ENCODE measurements at places on chromosomes 1 and 21. TPM values are rescaled to one million over a fixed set of nuclear protein-coding genes. Genes with fewer than 3 reads are reported as not detected.

DNA sequence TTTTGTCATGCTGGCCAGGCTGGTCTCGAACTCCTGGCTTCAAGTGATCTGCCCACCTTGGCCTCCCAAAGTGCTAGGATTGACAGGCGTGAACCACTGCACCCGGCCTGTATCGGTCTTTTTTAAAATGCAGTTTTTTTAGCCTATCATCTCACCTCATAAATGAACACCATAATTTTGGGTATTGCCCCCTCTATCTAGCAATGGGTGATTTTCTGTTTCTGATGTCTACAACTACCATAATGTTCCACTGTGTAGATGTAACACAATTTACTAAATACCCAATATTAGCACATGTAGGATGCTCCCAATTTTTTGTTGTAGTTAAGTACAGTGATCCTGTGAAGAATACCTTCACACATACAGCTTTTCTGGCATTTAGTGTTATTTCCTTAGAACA lies 2.0 kb upstream of the CAMTA1 start:
- no peak overlapping the region for H3K27ac ChIP-seq
- DNase-seq, result no peak
- peaks cover 15% of the 10 kb centered on the region for H3K4me1 ChIP-seq
- peak overlapping the region; percentile 85 for H3K4me3 ChIP-seq
- no peaks in the 10 kb centered on the region for H3K27me3 ChIP-seq

GRCh38 chr1:178273707-178274410 lies 180.0 kb downstream of the RASAL2 start:
- DNase-seq, result no peak
- H3K27ac ChIP-seq, result no peak overlapping the region
- no peak overlapping the region for H3K4me3 ChIP-seq
- H3K36me3 ChIP-seq, result no peaks in the 10 kb centered on the region

DNA sequence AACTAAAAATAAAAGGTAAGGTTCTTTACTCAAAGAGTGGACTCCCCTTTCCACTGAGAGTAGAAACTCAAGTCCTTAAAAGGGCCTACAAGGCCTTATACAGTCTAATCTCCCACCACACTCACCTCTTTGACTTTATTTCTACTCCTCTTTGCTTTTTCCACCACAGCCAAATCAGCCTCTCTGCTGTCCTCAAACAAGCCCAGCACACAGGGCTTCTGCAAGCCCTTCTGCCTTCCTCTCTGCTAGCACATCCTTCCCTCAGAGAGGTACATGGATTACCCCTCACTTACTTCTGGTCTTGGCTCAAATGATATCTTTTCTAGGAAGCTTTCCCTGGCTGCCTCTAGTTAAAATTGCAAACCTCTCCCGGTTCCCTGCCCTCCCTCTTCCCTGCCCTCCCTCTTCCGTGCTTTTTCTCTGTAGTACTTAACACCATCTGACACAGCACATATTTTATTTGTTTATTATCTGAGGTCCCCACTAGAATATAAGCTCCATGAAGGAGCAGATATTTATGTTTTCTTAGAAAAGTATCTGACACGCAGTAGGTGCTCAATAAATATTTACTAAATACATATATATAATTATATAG lies 1.7 kb downstream of the LYST start:
- no peaks in the 10 kb centered on the region for H3K27me3 ChIP-seq
- no peaks in the 10 kb centered on the region for H3K36me3 ChIP-seq
- H3K4me1 ChIP-seq, result peaks cover 53% of the 10 kb centered on the region
- H3K27ac ChIP-seq, result peak overlapping the region; percentile 95

DNA sequence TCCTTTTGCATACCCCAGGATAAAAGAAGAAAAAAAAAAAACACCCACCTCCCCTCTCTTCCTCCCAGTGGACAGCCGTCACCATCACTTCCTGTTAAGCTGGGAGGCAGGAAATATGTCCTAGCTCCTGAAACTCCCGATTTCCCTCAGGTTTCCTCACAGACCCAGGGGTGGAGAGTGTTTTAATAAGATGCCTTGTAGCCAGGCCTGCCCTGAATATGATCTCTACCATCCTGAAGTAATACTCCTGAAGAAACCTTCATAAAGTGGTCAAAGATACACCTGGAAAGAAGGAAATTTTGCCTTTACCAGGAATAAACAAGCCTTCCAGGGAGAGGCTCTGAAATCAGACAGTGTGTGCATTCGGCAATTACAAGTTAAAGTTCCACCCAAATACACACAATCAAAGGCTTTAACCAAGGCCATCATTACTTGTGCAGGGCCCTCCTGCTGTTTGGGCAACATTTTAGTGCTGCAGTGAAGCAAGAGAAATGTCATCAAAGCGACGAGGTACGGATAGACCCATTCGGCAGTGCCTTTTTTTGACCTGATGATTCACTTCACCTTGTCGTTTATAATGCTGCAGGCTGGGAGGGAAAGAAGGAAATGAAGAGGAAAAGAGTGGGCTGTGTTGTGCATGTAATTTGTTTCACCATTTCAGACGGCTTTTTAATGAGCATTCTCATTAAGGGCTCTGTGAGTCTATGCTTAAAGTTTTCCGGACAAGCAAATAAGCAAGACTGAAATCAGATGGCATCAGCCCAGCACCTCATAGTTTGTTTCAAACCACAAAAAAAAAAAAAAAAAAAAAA lies 41.0 kb upstream of the RASAL2 start:
- no peak overlapping the region for H3K4me3 ChIP-seq
- H3K36me3 ChIP-seq, result no peaks in the 10 kb centered on the region
- H3K27me3 ChIP-seq, result no peaks in the 10 kb centered on the region
- peaks cover 16% of the 10 kb centered on the region for H3K4me1 ChIP-seq
- no peak overlapping the region for H3K27ac ChIP-seq

DNA sequence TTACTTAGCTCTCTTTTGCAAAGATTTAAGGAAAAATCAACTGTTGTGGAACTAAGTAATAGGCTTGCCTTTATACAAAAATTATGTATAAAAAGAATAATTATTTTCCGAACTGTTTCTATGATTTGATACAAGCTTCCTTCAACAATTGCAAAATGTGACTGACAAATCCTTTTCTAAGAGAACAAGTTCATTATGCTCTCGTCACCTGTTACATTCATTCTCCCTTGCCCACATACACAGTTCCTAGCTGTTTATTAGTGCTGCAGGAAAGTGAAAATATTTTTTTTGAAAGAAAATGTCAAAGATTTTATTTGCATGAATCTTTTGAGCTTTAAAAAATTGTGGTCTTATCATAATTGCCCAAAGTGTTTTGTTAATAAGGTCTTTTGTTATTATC lies 466.2 kb downstream of the USP25 start:
- peak overlapping the region; percentile 47 for H3K4me3 ChIP-seq

DNA sequence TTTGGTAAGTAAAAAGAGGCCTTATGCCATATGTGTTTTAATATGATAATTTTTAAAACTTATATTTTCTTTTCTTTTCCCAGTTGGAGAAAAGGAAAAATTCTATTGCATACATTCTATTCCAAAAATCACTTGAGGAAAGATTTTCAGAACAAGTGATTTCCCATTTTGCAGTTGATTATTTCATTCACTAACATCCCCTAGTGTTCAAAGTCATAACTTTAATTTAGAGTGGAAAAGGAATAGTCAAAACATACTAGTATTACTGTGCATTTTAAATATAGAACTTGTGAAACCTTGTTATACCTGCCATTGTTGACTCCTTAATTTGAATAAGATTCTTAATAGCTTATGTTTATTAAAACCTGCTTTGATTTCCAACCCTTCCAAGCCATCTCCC lies 1157.6 kb upstream of the ADGRL4 start:
- H3K36me3 ChIP-seq, result no peaks in the 10 kb centered on the region
- H3K27me3 ChIP-seq, result no peaks in the 10 kb centered on the region
- H3K4me3 ChIP-seq, result no peak overlapping the region
- no peak for DNase-seq

DNA sequence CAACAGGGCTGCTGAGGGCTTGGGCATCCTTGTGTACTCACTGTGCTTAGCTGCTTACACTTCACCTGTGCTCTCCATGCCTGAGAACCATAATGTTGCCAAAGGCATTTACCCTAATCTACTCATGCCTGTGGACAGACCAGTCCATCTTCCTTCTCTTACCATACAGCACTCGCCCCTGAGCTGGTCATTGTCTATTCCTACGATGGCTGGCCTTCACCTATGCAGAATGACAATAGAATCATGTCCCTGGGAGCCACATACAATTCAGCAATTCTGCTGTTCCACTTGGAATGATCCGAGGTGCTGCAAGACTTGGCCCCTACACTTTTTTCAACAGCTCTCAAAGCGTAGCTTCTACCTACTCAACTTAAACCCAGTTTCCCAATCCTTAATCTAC lies 96.5 kb downstream of the PAPPA2 start:
- no peak overlapping the region for H3K27ac ChIP-seq
- H3K4me3 ChIP-seq, result no peak overlapping the region
- H3K36me3 ChIP-seq, result no peaks in the 10 kb centered on the region
- no peak for DNase-seq

DNA sequence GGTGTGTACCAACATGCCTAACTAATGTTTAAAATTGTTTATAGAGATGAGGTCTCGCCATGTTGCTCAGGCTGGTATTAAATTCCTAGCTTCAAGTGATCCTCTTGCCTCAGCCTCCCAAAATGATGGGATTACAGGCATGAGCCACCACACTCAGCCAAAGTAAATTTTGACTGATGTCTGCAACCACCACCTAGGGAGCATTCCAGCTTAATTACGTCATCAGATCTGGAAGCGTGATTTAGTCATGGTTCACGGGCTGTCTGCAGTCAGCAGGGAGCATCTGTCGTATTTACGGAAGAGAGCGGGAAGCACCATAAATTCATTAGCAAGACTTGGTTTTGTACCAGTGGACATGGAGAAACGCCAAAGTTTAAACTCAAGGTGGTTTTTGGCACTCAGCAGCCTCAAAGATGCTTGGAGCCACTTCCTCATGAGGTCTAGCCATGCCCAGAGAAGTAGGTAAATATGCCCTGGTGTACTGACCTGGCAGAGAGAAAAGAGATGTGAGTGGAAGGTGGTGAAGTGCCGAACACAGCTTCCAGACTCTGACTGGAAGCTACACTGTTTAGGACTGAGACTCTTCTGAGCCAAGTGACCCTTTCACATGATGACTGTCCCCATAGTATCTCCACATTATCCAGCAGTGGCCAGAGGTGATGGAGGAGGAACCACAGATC lies 60.8 kb upstream of the SLC35F3 start:
- H3K4me3 ChIP-seq, result no peak overlapping the region
- no peaks in the 10 kb centered on the region for H3K36me3 ChIP-seq
- H3K4me1 ChIP-seq, result no peaks in the 10 kb centered on the region
- no peaks in the 10 kb centered on the region for H3K27me3 ChIP-seq
- no peak for DNase-seq
- no peak overlapping the region for H3K27ac ChIP-seq

Gene CD247
- total RNA-seq, result 2.9 TPM

Gene SPRR2G
- total RNA-seq, result not detected

GRCh38 chr1:108188801-108189200 lies 11.3 kb downstream of the SLC25A24 start:
- no peaks in the 10 kb centered on the region for H3K4me1 ChIP-seq
- no peak overlapping the region for H3K27ac ChIP-seq
- no peak overlapping the region for H3K4me3 ChIP-seq
- H3K36me3 ChIP-seq, result peaks cover 47% of the 10 kb centered on the region

Gene STPG1
- total RNA-seq, result 6.9 TPM

- H3K27me3 ChIP-seq, result no peaks in the 10 kb centered on the region
- no peak overlapping the region for H3K27ac ChIP-seq
- H3K36me3 ChIP-seq, result no peaks in the 10 kb centered on the region
- no peak overlapping the region for H3K4me3 ChIP-seq
Measured at GRCh38 chr1:185213091-185213490, 56.1 kb downstream of the SWT1 start.

DNA sequence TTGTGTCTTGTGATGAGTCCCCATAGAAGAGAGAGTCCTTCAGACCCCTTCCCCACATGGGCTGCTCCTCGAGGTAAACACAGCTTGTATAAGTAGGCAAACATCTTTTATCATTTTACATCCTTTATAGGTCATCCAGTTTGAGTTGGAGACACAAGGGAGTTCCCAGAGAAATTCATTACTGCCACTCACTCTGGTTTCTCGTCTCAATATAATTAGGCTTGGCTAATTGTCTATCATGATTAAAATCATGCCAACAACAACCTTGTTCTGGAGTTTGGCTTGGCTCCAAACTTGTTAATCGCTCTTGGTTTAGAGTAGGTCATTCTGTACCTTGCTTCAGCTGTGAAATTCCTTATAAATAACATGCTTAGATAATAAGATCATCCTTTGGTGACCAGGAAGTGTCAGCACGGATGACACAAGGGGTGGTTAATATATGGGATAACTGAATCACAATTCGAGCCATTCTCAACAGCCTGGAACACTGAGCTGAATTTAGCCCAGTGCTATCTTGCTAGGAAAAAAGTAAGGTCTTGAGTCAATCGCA lies 70.7 kb upstream of the DAB1 start:
- no peak overlapping the region for H3K27ac ChIP-seq
- no peaks in the 10 kb centered on the region for H3K4me1 ChIP-seq
- no peaks in the 10 kb centered on the region for H3K36me3 ChIP-seq
- no peak overlapping the region for H3K4me3 ChIP-seq
- no peak for DNase-seq

GRCh38 chr1:193705554-193705981 lies 519.2 kb upstream of the B3GALT2 start:
- H3K4me1 ChIP-seq, result peaks cover 12% of the 10 kb centered on the region
- no peaks in the 10 kb centered on the region for H3K36me3 ChIP-seq
- no peak overlapping the region for H3K27ac ChIP-seq
- DNase-seq, result no peak
- H3K27me3 ChIP-seq, result no peaks in the 10 kb centered on the region

DNA sequence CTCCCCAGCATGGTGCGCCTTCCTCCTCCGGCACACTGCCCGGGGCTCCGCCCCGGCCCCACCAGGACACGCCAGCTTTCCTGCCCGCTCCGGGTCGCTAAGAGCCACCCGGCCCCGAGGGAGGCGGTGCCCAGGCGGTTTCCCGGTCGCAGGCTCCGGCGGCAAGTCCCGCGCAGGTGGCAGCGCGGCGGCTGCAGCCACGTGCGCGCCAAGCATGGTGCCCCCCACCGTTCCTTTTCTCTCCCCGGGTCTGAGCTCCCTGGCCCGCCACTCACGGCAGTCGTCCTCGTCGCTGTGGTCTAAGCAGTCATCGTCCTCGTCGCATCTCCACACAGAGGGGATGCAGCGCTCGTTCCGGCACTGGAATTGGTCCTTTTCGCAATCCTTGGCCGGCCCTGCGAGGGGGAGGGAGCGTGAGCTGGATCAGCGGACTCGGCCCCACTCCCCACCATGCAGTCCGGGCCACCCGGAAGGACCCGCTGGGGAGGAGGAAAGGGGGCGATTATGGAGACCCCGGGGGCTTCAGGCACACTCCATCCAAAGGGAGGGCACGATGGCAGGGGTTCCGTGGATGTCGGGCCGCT lies 1.2 kb downstream of the LRP8 start:
- peak overlapping the region; percentile 82 for H3K4me3 ChIP-seq
- H3K27ac ChIP-seq, result peak overlapping the region; percentile 84
- H3K27me3 ChIP-seq, result no peaks in the 10 kb centered on the region
- DNase-seq, result no peak

GRCh38 chr1:12600335-12600734 lies 17.7 kb downstream of the DHRS3 start:
- H3K27me3 ChIP-seq, result no peaks in the 10 kb centered on the region
- H3K4me3 ChIP-seq, result no peak overlapping the region
- DNase-seq, result no peak
- H3K4me1 ChIP-seq, result peaks cover 81% of the 10 kb centered on the region

Gene AIRE
- total RNA-seq, result not detected

Gene ALPL
- total RNA-seq, result 3.2 TPM

- H3K36me3 ChIP-seq, result no peaks in the 10 kb centered on the region
- no peaks in the 10 kb centered on the region for H3K4me1 ChIP-seq
- no peak overlapping the region for H3K4me3 ChIP-seq
- no peak for DNase-seq
Measured at GRCh38 chr1:239417986-239418640, 31.7 kb downstream of the CHRM3 start.

Gene TTLL7
- 3.0 TPM for total RNA-seq

Gene TMCC2
- total RNA-seq, result 1.9 TPM

GRCh38 chr1:57500136-57500830 lies 76.4 kb upstream of the DAB1 start:
- no peaks in the 10 kb centered on the region for H3K36me3 ChIP-seq
- no peak overlapping the region for H3K4me3 ChIP-seq
- no peak overlapping the region for H3K27ac ChIP-seq
- DNase-seq, result no peak
